Mononuclear cell (primary cell): ENCODE measurements at places on chromosomes 2 and 18. TPM values are rescaled to one million over a fixed set of nuclear protein-coding genes. Genes with fewer than 3 reads are reported as not detected.

The ST8SIA5 gene
- under 0.01 TPM for total RNA-seq

The REV1 gene
- 55.3 TPM for total RNA-seq

The HRH4 gene
- 0.42 TPM for total RNA-seq

The DNAH7 gene
- 0.10 TPM for total RNA-seq

The PTPRN gene
- 1.3 TPM for total RNA-seq

The CD302 gene
- total RNA-seq = 64.3 TPM

The IL1RL1 gene
- 2.7 TPM for total RNA-seq

The ZNF385B gene
- not detected for total RNA-seq

The GBX2 gene
- total RNA-seq = not detected

The EIF5B gene
- 24.6 TPM for total RNA-seq

The APOB gene
- total RNA-seq = not detected

The SPATA3 gene
- not detected for total RNA-seq

The CYP20A1 gene
- total RNA-seq = 36.8 TPM

The OR6B3 gene
- not detected for total RNA-seq

The TRAK2 gene
- 34.3 TPM for total RNA-seq

The CRYGC gene
- total RNA-seq = not detected

The CD8B2 gene
- 0.73 TPM for total RNA-seq

The CFAP210 gene
- 0.10 TPM for total RNA-seq

The MOGAT1 gene
- total RNA-seq = not detected

The SERPINB4 gene
- total RNA-seq = not detected

The SPP2 gene
- total RNA-seq = not detected

The POMC gene
- total RNA-seq = 2.3 TPM

The CYP1B1 gene
- total RNA-seq = 7.9 TPM

The ALLC gene
- total RNA-seq = not detected

The ICOS gene
- 111 TPM for total RNA-seq

The SP140 gene
- 96.6 TPM for total RNA-seq

The RTP5 gene
- total RNA-seq = 0.21 TPM

The MLPH gene
- total RNA-seq = not detected

The FBXO15 gene
- total RNA-seq = 0.63 TPM

The WNT6 gene
- total RNA-seq = not detected

The DNAJC27 gene
- 10.6 TPM for total RNA-seq

The NOL4 gene
- total RNA-seq = not detected

The TMEM131 gene
- 26.6 TPM for total RNA-seq

The SKOR2 gene
- not detected for total RNA-seq

The KIF5C gene
- 4.4 TPM for total RNA-seq

The MALL gene
- total RNA-seq = 0.21 TPM

The EPG5 gene
- total RNA-seq = 44.0 TPM

The CTAGE1 gene
- 0.10 TPM for total RNA-seq

The GALNT5 gene
- total RNA-seq = under 0.01 TPM

The CREG2 gene
- not detected for total RNA-seq

The ATOH8 gene
- 1.3 TPM for total RNA-seq

The ST8SIA3 gene
- not detected for total RNA-seq

The IL1A gene
- total RNA-seq = 23.4 TPM

The TLX2 gene
- 0.10 TPM for total RNA-seq

The UBE2E3 gene
- 28.9 TPM for total RNA-seq

The CHCHD5 gene
- 4.6 TPM for total RNA-seq

The BMP10 gene
- not detected for total RNA-seq

The IL1RN gene
- total RNA-seq = 203 TPM

The PSTPIP2 gene
- 27.9 TPM for total RNA-seq

The TOGARAM2 gene
- total RNA-seq = 0.73 TPM

The ACTG2 gene
- 0.10 TPM for total RNA-seq

The SLC16A14 gene
- 0.31 TPM for total RNA-seq
